ENCODE measurements at places on chromosomes 1 and 21.

- DNase-seq = no peak
Measured at GRCh38 chr1:110243574-110243973, 33.5 kb downstream of the KCNC4 start.

GRCh38 chr1:51070640-51071039 is 31.4 kb upstream of the C1orf185 start:
- no peak for DNase-seq

- no peak for DNase-seq
Measured at GRCh38 chr1:100325415-100326324, 26.6 kb upstream of the CDC14A start.

DNA sequence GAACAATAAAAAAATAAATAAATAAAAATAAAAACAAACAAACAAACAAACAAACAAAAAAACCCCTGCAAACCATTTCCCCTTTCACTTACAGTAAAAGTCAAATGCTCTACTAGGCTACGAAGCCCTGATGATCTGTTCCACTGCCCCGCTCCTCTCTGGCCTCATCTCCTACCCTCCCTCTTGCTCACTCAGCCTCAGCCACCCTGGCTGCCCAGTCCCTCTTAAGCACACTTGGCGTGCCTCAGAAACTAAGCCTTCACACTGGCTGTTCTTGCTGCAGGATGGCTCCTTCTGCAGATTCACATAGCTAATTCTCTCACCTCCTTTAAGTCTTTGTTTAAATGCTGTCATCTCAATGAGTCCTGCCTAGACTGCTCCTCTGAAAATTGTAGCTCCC is 30.8 kb upstream of the UHMK1 start:
- no peak for DNase-seq

- no peak for DNase-seq
Measured at GRCh38 chr1:161226320-161226711, 456 bp downstream of the TOMM40L start.

Measured in NCI-H1930 (cell line).